ENCODE measurements at places on chromosomes 11 and 22.

DNA sequence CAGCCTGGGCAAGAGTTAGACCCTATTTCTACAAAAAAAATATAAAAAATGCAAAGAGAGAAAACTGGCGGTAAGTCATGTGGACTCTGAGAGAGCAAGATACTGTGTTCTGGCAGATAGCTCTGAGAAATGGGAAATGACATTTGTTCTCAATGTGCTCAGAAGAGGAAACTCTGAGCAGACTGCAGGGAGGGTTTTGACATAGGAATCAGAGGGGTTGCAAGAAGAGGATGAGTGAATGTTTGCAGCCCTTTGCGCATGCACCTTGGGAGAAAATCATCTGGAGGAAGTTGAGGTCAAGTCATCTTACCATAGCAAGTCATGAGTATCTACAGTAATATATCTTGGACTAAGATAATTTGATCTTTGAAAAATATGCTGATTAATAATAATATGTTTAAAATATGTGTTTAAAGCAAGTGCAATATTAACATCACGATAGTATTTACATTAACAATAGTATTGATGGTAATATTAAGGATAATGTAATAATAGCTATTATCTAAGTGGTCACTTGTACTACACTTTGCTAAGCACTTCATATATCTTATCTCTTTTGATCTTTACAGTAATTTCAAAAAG, 2.6 kb downstream of the ACER3 start:
- DNase-seq = no peak

- no peak for DNase-seq
These were observed 149.8 kb downstream of the CCDC34 start for GRCh38 chr11:27213232-27213660.

GRCh38 chr11:123473941-123474677, 44.0 kb downstream of the GRAMD1B start:
- DNase-seq = no peak

DNA sequence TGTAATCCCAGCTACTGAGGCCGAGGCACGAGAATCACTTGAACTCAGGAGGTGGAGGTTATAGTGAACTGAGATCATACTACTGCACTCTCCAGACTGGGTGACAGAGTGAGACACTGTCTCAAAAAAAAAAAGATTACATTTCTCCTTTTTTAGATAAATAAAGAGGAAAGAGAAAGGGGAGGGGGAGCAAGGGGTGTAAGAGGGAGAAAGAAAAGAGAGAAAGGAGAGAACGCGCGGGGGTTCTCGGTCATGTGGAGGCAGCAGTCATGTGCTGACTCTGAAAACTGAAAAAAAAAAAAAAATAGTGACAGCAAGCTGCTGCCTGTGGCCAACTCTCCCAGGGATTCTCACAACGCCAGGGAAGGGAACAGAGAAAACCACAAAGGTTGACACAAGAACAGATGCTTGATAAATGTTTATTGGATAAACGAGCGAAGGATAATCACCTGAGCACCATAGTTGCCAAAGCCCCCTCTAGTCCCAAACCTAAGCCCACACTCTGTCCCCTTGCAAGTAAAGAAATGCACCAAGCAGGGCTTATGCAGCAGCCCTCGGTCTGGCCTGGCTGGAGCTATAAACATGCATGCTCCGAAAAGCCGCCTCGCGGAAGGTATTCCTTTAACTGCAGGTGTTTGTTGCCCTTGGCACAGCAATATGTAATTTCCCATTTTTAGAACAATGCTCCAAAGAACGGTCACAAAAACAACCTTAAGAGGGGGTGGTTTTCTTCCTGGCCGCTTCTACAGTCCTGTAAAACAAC, 14.5 kb downstream of the SCGB1A1 start:
- DNase-seq = no peak

- DNase-seq = no peak
These were observed 11.9 kb upstream of the CERK start for GRCh38 chr22:46749682-46750529.

DNA sequence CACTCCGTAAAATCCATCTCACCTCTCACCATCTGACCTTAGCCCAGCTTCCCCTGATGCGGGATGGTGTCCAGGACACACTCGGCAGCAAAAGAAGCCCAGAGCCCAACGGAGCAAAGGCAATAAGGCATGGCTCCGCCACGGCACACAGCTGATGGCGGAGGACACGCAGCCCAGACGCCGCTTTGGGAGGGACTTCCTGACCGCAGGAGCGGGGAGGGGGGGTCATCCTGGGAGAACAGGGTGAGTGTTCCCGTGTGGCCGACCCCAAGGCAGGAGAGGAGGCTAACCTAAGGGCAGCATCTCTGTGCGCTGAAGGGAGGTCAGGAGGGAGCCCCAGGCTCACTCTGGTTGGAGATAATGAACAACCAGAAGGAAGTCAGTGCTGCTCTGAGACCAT, 71.3 kb downstream of the TRMU start:
- no peak for DNase-seq

GRCh38 chr11:18844753-18845367, 53.3 kb upstream of the PTPN5 start:
- no peak for DNase-seq

DNA sequence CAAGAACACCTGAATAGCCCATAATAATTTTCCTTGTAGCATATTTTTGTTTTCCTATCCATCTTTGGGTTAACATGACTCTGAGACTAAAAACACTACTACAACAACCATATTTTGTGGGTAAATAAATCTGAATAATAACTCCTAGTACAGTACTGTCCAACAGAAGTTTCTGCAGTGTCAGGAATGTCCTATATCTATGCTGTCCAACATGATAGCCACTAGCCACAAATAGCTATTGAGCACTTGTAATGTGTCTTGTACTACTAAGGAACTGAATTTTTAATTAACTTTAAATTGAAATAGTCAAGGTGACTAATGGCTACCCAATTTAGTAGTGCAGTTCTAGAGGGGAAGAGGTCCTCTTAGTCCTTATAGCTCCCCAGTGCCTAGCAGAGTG, 135.6 kb downstream of the CADM1 start:
- no peak for DNase-seq

DNA sequence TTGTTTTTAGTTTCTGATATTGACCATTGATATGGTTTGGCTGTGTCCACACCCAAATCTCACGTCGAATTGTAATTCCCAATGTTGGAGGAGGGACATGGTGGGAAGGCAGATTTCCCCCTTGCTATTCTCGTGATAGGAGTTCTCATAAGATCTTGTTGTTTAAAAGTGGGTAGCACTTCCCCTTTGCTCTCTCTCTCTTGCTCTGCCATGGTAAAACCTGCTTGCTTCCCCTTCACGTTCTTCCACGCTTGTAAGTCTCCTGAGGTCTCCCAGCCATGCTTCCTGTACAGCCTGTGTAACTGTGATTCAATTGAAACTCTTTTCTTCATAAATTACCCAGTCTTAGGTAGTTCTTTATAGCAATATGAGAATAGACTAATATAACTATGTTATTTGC, 203.6 kb upstream of the CHORDC1 start:
- DNase-seq = no peak

DNA sequence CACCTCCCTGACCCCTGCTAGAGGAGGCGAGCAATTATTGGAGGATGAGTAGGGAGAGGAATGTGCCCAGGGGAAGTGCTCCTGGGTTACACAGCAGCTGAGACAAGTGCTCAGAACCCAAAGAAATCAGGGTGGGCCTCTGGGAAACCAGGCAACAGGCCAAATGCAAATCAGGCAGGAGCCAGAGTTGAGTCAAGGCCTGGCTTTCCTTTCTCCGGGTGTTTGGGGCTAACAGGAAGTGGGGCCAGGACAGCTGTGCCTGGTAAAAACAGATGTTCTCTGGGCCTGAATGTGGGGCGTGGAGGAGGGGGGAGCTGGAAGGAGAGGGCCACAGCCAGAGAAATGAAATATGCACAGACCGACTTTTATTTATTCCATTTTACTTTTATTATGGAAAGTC, 22.0 kb downstream of the MFNG start:
- DNase-seq = no peak

DNA sequence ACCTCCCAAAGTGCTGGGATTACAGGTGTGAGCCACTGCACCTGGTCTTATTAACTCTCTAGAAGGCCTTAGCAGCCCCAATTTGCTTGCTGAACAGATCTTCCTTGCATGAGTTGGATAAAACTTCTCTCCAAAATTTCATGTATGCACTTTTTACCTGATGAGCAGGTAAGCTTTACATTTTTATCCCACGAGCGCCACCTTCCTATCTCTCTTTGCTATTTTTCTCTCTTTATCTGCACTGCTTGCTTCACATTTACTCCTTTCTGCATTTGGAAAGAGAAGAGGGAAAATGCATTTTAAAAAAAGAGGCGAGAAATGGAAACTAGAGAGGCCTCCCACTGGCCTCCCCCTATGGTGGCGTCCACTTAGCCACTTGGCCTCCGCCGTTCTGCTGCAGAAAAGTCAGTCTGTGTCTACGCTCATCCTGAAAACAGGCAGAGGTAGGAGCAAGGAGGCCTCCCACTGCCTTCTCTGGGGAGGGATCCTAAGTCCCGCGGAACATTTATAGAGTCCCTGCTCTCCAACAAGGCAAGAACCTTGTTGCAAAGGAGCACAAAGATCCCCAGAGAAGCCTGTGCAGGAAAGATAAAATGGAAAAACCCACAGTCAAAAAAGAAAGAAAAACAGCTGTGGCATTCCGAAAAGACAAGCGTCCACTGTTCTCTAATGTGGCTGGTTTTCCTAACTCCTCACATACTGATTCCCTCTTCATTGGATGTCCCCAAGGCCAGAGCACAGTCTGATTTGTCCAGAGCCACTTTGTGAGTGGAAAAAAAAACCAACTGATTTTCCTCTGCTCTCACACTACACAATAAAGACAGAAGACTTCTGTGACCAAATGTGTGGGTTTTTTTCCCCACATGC, 62.2 kb upstream of the INCENP start:
- no peak for DNase-seq

DNA sequence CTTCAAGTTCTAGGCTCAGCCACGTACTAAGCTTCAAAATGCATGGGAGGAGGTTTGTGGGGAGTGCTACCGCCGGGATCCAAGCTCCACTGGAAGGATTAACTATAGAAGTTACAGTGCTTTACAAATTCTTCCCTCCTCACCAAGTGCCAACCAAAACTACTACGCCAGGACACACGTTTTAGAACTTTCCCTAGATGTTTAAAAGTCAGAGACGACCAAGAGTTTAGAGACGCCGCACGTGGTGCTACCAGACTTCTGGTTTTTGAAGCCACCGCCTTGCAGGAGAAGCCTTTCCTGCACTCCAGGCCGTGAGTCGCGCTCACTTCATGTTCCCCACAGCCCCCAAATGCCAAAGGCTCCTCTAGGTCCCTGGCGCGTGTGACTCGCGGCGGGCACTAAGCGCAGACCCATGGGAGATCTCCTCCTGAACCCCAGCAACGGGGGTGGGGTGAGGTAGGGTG, 734 bp downstream of the SNU13 start:
- DNase-seq = no peak

DNA sequence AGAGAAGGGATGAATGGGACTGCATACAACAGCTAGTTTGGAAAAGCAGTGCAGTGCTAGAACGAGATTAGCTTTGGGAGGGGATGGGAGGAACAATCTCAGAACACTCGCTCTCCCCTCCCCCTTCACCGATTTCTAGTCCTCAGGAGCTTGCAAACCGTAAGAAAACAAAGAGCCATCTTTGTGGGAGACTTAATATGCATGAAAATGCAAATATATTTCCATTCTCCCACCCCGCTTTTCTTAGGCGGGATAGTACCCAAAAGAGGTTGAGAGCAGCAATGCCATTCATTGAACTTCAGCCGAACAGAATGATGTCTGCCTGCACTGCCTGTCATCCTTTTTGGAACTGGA, 1.1 kb downstream of the SPINDOC start:
- no peak for DNase-seq

DNA sequence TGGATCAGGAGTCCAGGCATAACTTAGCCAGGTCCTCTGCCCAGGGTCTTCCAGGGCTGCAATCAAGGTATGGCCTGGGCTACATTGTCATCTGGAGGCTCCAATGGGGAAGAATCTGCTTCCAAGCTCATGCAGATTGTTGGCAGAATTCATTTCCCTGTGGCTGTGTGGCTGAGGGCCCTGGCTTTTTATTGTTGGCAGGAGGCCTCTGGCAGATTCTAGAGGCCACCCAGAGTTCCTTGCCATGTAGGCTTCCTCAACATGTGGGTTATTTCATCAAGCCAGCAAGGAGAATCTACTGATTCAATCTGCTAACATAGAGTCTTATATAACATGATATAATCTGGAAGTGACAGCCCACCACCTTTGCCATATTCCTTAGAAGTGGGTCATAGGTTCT, 16.4 kb upstream of the EP300 start:
- DNase-seq = no peak

GRCh38 chr11:87315229-87315628, 277.5 kb downstream of the TMEM135 start:
- DNase-seq = no peak

GRCh38 chr11:31240340-31240904, 129.1 kb downstream of the DCDC1 start:
- DNase-seq = no peak

DNA sequence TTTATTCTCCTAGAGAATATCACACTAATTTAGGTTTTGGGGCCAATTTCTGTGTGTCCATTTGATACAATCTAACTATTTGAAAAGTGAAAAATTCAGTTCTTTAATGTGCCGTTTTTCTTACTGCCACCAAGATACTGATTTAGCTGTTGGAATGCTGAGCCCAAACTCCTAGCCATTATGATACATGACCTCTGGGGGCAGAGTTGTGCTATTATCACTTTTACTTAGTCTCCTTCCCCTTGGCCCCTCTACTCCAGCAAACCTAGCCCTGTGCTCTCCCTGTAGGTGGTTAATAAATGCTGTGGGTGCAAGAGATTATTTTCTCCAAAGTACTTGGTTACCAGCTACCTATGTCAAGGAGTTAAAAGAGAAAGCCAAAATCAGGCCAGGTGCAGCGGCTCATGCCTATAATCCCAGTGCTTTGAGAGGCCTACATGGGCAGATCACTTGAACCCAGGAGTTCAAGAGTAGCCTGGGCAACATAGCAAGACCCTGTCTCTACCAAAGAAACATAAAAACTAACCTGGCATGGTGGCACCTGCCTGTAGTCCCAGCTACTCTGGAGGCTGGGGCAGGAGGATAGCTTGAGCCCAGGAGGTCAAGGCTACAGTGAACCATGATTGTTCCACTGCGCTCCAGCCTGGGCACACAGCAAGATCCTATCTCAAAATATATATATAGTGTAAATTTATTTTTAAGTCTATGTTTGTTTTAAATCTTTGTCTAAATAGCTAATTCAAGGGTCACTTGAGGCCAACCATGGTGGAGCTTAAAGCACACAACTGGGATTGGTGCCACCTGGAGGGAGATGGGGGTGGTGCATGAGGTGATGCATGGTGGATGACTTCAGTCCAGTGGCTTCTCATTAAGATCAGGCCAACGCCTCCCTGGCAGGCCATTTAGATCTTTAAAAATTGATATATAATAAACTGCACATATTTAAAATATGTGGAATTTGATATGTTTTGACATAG, 193.2 kb upstream of the PLET1 start:
- DNase-seq = peak; percentile 3

GRCh38 chr11:79098146-79098545, 342.7 kb downstream of the TENM4 start:
- DNase-seq = no peak

GRCh38 chr11:108111126-108111525, 10.2 kb upstream of the ACAT1 start:
- DNase-seq = no peak
